ENCODE measurements at places on chromosomes 7 and 10.

GRCh38 chr7:121394709-121395140 is 1.4 kb downstream of the FAM3C start:
- DNase-seq = no peak

GRCh38 chr7:139673762-139674161 is 104.0 kb downstream of the HIPK2 start:
- DNase-seq = no peak

DNA sequence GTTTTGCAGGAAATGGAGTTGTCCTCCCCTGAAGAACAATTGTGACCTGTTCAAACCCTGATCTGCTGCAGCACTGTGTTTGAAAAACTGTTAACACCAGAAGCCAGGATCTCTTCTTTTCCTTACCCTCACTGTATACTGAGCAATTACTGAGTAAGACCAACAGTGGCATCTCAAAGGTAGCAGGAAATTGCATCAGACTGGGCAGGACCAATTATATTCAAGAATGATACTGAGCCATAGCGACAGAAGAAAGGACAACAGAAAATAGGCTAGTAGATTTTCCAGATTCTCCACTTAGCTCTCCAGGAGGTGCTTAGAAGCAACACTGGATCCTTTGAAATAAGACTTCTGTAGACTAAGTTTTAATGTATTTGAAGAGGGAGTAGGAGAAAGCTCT is 57.4 kb upstream of the INHBA start:
- no peak for DNase-seq

- DNase-seq = no peak
Observed at GRCh38 chr7:104185346-104185745, 22.5 kb downstream of the ORC5 start.

DNA sequence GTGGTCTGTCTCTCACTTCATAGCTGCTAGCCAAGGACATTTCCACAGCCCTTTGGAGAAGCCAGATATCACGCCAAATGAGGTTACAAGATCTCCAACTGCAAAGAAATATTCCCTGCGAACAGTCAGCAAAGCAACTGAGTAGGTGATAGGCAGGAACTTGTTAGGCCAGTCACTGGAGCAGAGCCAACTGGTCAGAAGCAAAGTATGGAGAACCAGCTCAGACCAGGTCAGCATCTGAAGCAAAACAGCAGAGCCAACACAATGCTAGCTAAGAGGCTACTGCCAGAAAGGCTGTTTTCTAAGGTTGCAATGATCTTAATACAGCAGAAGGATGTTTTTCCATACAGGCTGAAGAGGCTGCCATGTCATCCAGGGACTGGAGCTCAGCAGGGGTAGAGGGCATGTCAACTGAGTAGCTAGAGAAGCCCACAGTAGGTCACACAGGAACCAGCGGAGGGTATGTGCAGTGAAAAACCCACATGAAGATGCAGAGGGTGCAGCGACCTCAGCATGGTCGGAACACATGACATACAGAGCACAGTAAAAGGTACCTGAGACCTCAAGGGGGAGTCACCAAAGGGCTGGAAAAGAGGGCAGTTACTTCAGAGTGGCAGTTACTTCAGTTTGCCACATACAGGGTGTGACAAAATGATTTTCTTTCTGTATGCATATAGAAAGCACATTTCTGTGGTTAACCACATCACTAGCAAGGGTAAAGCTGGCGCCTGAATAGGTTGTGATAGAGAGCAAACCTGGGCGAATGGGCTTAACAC is 8.9 kb downstream of the SEC31B start:
- DNase-seq = no peak

GRCh38 chr10:44858988-44859387 is 52.1 kb upstream of the TMEM72 start:
- no peak for DNase-seq

- DNase-seq = no peak
Observed at GRCh38 chr7:121192834-121193233, 136.0 kb upstream of the WNT16 start.

DNA sequence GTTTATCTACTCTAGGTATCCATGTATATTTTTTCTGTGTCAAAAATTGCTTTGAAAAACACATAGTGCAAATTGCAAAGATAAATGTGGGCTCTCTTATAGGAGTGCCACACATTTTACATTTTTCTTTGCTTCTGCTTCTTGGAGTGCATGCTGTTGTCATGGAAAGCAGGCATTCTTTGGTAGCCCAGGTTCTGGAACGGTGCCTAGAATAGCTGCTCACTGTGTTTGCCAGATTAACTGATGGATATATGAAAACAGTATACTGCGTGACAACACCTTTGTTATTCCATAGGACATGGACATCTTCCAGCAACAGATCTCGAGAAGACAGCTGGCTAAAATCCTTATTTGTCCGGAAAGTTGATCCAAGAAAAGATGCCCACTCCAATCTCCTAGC is 13.4 kb downstream of the NIPSNAP2 start:
- no peak for DNase-seq

DNA sequence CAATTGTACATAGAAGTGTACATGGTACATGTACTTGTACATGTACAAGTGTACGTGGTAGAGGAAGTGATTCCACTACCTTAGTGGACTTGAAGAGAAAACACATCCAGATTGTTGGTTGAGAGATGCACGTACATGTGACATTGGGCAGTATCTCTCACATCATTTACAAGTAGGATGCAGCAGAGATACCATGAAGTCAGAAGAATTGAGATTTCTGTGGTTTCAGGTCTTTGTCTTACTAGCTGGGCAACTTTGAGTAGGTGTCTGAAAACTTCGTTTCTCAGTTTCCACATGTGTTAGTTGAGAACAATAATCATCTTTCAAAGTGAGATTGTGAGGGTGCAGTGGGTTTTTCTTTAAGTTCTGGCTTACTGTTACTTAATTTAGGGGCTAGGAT is 21.5 kb downstream of the CLDN12 start:
- DNase-seq = peak; percentile 37

GRCh38 chr10:87615856-87616255 is 43.8 kb upstream of the PAPSS2 start:
- DNase-seq = no peak

- no peak for DNase-seq
Observed at GRCh38 chr7:130181263-130181605, 24.0 kb downstream of the TMEM209 start.

GRCh38 chr10:21260506-21261149 is 264.9 kb downstream of the SKIDA1 start:
- no peak for DNase-seq

- no peak for DNase-seq
Observed at GRCh38 chr7:22935269-22935668, 78.7 kb downstream of the HYCC1 start.

Measured in GM06990 (cell line).